GM10248 (cell line): ENCODE measurements at places on chromosomes 11 and 22.

DNA sequence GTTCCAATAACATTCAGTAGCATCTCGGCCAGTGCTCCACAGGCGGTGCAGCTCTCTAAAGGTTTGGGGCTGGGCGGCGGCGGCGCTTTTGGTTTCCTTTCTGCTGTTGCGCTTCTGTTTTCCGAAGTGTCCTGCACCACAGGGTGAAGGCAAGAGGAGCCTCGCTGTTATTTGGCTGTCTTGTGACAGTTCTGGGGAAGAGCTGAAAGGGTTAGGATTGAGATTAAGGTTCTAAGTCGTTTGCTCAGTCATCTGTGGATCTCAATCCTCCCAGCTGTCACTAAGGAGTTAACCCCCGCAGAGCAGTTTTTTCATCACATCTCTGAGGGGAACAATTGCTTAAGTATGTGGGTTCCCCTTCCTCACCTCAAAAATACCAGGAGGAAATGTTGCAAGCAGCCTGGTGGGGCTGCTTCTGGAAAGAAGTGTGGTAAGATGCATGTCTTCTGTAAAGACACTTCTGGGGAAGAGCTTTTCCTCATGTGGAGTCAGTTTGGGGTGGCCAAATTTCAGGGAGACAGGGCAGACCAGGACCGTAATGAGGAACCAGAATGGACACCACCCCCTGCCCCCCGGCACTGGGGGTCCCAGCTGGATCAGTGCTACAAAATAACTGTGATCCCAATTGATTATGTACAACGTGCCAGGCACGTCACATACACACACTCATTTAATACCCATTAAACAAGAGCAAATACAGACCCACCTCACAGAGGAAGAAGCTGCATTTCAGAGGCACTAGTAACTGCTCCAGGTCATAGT, 14.2 kb downstream of the TMEM121B start:
- peak; percentile 61 for DNase-seq

DNA sequence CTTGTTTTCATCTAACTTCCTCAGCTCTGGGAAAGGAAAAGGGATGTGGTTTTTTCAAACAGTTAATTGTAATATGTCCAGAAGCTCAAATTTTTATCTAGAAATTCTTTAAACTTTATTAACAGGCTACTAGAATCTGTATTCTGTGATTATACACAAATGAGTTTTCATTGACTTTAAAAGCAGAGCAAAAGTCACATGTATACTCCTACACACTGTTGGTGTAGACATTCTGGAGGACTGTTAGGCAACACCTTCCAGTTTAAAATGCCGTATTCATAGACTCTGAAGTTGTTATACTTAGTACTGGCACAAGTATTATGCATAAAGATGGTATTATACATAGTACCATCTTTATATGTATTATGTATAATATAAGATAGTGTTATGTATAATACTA, 64.9 kb downstream of the SPECC1L start:
- DNase-seq = no peak

DNA sequence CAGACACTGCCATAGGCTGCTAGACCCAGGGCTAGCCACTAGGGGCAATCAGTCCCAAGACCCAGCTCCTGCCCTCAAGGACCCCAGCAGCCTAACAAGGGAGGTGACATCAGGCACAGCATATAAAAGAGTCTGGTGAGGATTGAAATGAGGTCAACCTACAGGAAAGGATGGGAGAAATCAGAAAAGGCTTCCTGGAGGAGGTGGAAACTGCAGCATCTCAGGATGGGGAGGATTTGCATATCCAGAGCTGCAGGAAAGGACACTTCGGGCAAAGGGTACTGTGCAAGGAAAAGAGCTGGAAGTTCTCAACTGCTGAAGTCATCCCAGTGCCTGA, 2.9 kb upstream of the ARFGAP2 start:
- peak; percentile 74 for DNase-seq

DNA sequence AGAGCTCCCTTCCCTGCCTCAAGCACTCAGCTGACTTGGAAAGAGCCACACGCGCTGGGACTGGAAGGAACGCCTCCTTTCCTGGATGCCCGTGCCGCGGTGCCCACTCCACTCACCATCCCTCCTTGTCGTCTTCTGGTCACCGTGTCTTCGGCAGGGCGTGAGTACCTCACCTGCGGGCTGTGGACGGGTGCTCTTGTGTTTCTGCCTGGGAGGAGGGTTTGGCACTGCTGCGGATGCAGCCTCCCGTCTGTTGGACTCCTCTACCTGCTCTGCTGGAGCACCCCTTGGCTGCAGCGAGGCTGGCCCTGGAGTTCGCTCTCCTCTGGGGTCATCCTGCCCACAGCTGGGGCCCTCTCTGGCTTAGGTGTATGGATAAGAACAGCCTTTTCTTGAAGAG, 612.7 kb downstream of the BRD1 start:
- DNase-seq = no peak

DNA sequence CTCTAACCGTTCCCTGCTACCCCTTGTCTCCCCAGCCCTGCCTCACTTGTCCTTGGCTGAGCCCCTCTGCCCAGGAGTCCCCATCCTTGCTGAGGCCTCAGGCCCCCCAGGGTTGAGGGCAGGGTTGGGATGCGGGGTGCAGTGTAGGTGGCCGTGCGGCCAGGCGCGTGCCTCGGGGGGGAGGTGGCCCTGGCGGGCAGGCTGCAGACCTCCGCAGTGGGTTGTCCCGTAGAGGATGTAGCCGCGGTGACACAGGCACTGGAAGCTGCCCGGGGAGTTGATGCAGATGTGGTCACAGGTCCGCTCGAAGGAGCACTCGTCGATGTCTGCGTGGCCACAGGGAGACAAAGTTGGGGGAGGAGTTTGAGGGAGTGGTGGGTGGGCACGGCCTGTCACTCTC, 41.9 kb upstream of the TTLL12 start:
- DNase-seq = no peak

GRCh38 chr22:39383841-39384625, 15.5 kb upstream of the TAB1 start:
- no peak for DNase-seq

DNA sequence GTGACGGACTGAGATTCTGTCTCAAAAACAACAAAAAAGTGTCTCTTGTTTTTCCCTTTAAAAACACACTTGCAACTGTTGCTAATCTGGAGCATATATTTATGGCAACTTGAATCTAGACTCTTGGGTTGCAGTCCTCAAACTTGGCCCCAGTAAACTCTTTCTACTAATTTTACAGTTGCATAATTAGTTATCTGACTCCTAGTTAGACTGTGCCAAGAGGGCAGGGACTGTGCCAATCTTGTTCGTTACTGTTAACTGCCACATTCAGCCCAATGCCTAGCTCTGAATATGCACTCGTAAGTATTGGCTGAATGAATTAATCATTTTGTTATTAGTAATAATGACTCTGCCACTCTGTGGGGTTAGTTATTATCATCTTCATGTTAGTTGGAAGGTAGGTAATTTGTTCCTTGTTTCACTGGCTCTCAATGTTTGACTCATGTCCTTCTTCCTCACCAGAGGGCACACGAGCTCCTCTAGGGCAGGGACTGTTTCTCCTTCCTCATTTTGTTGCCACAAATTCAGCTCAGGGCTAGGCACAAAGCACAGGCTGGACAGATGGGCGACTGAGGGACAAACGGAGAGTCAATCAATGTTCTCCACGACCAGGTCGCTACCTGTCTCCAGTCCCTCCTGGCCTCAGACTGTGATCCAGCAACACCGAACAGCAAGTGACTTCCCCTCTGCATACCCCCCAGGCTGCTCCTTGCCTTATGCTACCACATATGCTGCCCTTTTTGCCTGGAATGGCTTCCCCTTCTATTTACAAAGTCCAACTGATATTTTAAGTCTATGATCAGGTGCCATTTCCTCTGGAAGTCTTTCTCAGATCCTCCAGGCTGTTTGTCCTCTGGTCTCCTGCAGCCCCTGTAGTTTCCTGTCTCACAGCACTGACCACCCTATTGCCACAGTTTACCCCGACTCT, 9.0 kb downstream of the CLPB start:
- no peak for DNase-seq
